NT2/D1 (cell line): ENCODE measurements at places on chromosomes 2 and 18.

DNA sequence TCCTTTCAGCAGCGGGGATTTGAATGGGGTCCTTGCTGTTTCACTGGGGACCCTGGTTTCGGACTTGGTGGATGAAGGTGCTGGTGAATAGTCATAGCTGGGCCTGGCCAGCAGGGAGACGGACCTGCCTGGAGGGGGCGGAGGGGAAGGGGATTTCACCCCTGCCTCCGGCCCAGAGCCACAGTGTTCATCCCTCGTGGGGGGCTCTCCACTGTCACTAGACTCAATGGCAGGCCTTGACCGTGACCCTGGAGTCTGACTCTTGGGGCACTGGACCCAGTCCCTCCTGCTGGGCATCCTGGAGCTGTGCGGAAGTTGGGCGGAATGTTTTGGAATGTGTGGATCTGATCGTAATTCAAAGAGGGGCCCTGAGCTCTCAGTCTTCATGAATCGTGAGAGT lies 113.9 kb upstream of the LYPD1 start:
- no peak for DNase-seq

GRCh38 chr18:79421275-79421857 lies 25.6 kb downstream of the NFATC1 start:
- no peak for DNase-seq

GRCh38 chr2:223513771-223514455 lies 88.2 kb downstream of the SCG2 start:
- no peak for DNase-seq

GRCh38 chr2:28833740-28834470 lies 23.3 kb downstream of the SPDYA start:
- no peak for DNase-seq

- no peak for DNase-seq
Measured at GRCh38 chr2:68837861-68838341, 33.3 kb downstream of the BMP10 start.

DNA sequence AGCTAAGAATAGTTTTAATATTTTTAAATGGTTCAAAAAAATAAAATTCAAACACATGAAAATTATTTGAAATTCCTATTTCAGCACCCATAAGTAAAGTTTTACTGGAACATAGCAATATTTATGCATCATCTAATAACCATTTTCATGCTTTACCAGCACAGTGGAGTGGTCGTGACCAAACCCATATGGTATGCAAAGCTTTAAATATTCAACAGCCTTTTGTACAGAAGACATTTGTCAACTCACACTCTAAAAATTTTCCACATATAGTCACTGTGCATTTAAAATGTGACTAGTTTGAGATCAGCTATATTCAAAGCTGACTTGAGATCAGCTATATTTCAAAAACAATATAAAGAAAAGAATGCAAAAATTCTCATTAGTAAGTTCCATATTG lies 46.2 kb downstream of the PUM2 start:
- no peak for DNase-seq

GRCh38 chr18:75472906-75473305 lies 45.4 kb upstream of the SMIM21 start:
- DNase-seq = no peak

GRCh38 chr2:159902722-159903121 lies 104.7 kb upstream of the CD302 start:
- DNase-seq = no peak

DNA sequence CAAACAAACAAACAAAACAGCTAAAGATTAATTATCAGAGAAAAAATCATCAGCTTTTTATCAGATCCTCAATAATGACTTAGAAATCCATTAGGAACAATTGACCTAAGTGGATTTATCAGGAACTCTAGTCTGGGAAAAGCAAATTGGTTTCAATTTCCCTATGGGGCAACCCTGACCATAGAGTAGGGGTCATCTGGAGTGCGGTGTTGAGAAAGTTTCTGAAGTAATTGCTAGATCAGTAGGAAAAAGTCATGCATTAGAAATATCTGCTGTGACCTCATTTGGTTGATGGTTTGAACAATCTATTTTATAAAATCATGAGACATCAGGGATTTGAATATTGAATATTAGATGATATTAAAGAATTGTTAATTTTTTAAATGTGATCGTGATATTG lies 507.9 kb downstream of the TXNL1 start:
- no peak for DNase-seq

GRCh38 chr2:207670887-207671286 lies 40.6 kb upstream of the CCNYL1 start:
- DNase-seq = no peak

DNA sequence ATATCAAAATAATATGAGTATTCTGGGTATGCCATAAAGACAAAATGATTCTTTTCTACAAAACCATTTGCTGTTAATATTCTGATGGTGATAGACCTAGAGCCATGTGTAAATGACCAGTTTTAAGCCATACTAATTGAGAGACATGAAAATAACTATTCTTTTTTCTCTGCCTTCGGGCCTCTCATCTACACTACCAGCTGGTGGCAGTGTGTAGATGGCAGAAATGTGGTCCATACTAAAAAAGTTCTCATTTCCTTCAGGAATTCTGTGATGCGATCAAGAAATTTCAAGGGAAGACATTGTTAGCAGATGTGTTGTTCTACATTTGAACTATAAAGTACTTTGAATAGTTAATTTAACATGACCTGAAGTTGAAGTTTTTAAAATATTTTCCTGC lies 485.2 kb downstream of the TRIB2 start:
- no peak for DNase-seq

DNA sequence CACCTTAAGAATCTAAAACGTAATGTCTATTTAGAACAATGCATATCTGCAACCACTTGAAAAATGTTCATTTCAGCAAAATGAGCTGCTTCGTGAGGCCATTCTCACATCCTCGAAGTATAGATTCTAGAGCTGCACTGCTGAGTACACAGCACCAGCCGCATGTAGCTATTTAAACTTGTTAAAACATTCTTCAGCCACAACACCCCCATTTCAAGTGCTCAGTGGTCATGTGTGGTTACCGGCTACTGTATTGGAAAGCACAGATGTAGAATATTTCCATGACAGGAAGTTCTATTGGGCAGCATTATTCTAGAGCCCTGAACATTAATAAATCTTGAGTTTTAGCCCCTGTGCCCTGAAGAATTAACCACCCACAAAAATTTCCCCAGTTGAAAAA lies 35.0 kb downstream of the SUMO1 start:
- DNase-seq = no peak

GRCh38 chr2:64632835-64633819 lies 20.6 kb downstream of the SERTAD2 start:
- no peak for DNase-seq

- DNase-seq = no peak
Measured at GRCh38 chr2:174603280-174603679, 5.7 kb upstream of the WIPF1 start.

DNA sequence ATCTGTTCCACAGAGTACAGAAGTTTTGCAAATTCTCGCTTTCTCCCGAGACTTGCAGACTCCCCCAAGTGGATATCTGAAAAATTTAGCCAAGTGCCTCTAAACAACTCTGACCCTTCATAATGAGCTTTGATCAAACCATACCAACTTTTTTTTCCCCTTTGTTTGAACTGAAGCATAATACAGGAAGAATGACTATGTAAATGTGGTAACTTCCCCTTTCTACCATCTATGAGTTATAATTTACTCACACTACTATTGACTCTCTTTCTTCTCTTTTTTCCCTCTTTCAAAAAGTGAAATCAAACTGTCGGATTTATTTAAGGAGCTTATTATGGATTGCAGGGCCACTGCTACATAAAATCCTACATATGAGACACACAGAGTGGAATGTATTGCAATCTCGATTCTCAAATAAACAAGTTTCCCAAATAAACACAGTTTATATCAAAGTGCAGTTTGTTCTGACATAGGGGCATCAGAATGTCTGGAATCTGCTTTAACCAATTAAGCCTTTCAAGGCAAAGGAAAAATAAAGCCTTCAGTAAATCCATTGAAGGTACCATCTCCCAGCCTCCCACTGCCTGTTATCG lies 1.4 kb upstream of the ZNF804A start:
- no peak for DNase-seq

DNA sequence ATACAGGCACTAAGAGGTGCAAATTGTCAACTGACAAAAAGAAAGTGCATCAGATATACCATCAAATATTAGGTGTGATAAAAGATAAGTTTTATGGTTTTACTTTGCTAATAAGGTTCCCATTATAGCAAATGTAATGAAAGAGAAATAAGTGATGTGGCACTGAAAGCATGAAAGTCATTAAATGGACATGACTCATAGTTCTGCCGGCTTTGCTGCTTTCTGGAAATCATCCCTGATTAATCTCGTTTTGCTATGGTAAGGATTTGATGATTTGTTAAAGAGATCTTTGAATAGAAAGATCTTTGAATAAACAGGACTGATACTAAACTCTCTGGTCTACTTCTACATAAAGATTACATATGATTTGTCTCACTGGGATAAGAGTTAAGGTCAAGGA lies 72.7 kb downstream of the CLIP4 start:
- no peak for DNase-seq

- no peak for DNase-seq
Measured at GRCh38 chr18:79950515-79951341, 725 bp downstream of the SLC66A2 start.

- no peak for DNase-seq
Measured at GRCh38 chr2:145958611-145959010, 1438.7 kb upstream of the ZEB2 start.

GRCh38 chr18:48217258-48218250 lies 191.6 kb downstream of the ZBTB7C start:
- DNase-seq = no peak

DNA sequence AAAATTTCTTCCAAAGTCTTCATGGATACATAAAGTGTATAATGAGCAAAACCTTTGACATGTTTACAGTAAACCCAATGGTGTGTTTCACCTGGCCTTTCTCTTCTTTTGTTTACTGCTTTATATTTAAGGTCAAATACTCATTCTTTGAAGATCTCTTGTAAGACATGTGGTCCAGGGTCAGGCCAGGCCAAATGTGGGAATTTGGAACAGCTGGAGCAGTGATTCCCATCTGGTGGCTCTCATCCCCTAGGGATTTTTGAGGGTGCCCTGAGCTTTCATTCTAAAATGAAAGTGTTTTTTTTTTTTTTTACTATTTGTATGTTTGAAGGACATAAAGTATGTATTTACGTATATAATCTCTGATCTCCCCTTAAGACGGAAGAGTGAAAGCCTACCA lies 13.8 kb upstream of the MGAT5 start:
- no peak for DNase-seq

GRCh38 chr2:175743011-175743410 lies 259.1 kb downstream of the LNPK start:
- DNase-seq = no peak

DNA sequence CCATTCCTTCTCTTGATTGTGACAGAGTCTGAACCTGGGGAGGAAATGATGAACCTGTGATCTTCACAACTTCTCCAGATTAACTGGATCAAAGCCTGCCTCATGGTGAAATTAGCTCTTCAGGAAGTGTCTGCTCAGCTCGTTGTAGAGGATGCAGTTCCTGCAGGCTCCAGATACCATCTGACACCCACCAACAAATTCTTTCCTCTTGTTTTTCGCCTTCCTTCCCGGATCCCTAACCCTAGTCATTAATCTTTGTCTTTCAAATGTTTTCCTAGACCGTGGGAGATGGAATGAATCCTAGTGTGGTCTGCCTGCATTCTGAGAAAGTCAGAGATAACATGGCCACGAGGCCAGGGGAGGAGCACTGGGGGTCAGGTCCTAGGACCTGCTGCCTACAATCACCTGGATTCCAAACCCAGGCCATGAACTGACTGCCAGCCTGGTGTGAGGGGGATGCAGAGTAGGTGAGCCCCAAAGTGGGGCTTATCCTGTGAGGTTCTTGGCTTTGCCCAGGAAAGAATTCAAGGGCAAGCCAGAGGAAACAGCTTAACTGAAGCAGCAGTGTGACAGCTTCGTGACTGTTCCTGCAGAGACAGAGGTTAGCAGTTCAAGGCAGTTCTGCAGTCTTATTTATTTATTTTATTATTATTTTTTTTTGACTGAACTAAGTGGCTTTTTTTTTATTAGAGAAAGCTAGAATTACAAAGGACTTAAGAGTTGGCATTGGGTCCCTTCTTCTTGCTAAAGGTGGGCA lies 67.8 kb downstream of the DIPK1C start:
- DNase-seq = no peak

GRCh38 chr2:6943971-6944370 lies 26.8 kb downstream of the RNF144A start:
- no peak for DNase-seq

- DNase-seq = no peak
Measured at GRCh38 chr2:37119157-37119556, 34.8 kb downstream of the GPATCH11 start.

DNA sequence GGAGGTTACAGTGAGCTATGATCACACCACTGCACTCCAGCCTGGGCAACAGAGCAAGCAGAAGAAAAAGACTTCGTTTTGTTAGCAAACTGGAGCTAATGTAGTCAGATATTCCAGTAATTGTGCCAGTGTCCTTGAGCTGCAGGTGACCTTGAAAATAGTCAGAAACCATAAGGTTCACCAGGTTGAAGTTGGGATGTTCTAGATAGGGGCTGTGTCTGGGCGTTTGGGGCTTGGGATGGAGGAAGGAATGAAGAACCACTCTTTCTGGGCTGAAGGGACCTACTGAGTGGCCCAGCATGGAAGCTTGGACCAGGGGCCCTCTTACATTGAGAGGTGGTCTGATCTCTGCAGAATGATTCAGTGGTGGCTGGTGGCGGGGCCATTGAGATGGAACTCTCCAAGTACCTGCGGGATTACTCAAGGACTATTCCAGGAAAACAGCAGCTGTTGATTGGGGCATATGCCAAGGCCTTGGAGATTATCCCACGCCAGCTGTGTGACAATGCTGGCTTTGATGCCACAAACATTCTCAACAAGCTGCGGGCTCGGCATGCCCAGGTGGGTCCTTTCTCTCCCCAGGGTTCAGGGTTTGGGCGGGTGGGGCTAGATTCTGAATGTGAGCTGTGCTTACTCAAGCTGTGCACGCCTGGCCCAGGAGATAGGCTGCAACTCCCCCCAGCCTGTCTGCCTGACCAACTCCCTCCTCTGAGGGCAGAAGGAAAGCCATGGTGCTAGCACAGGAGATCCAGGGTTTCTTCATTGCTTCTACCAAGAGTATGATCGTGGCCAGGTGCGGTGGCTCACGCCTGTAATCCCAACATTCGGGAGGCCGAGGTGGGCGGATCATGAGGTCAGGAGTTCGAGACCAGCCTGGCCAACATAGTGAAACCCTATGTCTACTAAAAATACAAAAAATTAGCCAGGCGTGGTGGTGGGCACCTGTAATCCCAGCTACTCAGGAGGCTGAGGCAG lies 17.1 kb downstream of the CCT7 start:
- DNase-seq = no peak

DNA sequence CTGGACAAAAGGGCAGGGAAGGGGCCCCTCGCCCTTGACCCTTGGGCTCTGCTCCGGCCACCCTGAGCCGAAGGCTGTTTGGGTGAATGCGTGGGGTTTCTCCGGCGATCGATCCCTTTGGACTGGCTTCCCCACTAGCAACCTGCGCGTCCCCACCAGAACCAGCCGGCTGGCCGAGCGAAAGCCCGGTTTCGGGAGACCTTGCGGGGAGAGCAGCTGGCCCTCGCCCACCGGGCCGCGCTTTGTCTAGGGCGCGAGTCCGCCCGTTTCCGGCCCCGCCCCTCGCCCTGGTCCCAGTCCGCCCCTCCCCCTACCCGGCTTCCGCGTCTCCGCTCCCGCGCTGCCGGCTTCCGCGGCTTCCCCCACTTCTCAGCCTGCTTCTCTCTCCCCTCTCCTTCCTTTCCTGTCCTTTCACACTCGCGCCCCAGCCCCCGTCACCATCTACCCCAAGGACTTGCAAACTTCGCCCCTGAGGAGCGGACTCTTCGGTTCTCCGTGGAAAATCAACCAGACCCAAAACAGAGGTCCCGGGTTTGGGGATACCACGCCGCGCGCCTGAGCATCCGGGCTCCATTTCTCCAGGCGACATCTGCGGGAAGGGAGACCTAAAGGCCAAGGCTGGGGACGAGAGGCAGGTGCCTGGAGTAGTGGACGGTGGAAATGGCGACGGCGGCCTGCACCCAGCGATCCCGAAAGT lies 48.0 kb upstream of the ATP6V1B1 start:
- DNase-seq = no peak
